Activated T-cell treated with anti-CD3 and anti-CD28 coated beads, Interleukin-2, amount 50 U/mL, for 72 hours (primary cell): ENCODE measurements at places on chromosomes 6 and 20. TPM values are rescaled to one million over a fixed set of nuclear protein-coding genes. Genes with fewer than 3 reads are reported as not detected.
A peak's percentile ranks its signal among the peaks of the same experiment; 100 is the strongest.

DNA sequence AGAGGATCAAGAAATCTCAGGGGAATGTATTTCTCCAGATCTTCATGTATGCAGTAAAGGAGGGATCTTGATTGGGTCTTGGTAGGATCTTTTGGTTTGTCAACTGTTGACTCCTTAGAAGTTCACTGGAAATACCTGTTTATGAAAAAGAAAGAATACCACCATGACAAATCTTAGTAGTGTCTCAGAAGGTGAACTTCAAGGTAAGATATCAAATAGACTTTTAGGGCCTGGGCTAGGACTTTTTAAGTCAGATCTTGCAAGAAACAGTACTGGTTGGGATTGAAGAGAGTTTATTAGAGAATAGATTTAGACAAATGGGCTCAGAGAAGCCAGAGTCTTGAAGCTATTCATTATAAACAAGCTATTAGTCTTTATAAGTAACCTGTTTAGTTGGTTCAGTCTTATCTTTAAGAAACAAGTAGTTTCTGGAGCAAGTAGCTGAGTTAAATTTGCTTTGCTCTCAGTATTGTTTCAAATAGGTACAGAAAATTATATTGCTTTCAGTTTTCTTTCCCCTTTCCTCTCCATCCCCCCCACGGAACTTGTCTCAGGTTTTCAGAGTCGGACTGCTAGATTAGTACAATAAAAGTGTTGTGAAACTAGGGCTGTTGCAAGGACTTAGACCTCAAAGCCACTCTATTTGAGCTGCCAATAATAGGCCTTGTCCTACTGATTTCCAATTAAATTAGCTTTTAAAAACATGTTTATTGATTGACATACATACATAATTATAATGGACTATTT lies 529.1 kb upstream of the CITED2 start:
- H3K27me3 ChIP-seq, result peaks cover 7% of the 10 kb centered on the region
- peak overlapping the region; percentile 1 for H3K4me3 ChIP-seq
- no peak overlapping the region for H3K27ac ChIP-seq
- H3K4me1 ChIP-seq, result no peaks in the 10 kb centered on the region

- no peak overlapping the region for H3K4me3 ChIP-seq
- H3K36me3 ChIP-seq, result no peaks in the 10 kb centered on the region
- no peaks in the 10 kb centered on the region for H3K27me3 ChIP-seq
- peaks cover 9% of the 10 kb centered on the region for H3K4me1 ChIP-seq
- DNase-seq, result no peak
Observed at GRCh38 chr6:156057869-156058268, 602.2 kb upstream of the NOX3 start.

- H3K27ac ChIP-seq, result no peak overlapping the region
- H3K27me3 ChIP-seq, result no peaks in the 10 kb centered on the region
- no peaks in the 10 kb centered on the region for H3K4me1 ChIP-seq
- DNase-seq, result no peak
Observed at GRCh38 chr20:37816726-37817125, 86.2 kb upstream of the VSTM2L start.

- H3K27me3 ChIP-seq, result no peaks in the 10 kb centered on the region
- H3K4me1 ChIP-seq, result no peaks in the 10 kb centered on the region
- no peak overlapping the region for H3K4me3 ChIP-seq
- no peak overlapping the region for H3K27ac ChIP-seq
Observed at GRCh38 chr20:9743871-9744270, 95.0 kb downstream of the PAK5 start.

DNA sequence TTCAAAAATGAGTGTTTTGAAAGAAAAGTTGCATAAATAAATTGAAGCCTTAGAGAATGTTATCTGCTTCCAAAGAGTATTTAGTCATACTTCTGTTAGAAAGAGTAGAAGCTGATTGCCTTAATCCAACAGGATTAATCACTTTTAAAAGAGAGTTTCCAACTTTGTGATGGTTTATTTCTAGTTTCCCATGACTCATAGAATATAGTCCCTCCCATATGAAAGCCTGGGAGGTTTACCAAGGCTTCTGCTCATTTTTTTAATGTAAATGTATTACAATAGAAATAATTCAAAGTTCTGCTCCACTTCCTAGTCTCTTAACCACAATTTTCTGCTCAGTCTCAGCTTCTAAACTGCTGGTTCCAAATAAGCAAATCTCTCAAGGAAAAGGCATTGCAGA lies 118.0 kb upstream of the IRAK1BP1 start:
- H3K27ac ChIP-seq, result no peak overlapping the region
- H3K36me3 ChIP-seq, result no peaks in the 10 kb centered on the region
- H3K27me3 ChIP-seq, result no peaks in the 10 kb centered on the region
- H3K4me3 ChIP-seq, result no peak overlapping the region

The CST9L gene
- total RNA-seq, result not detected

DNA sequence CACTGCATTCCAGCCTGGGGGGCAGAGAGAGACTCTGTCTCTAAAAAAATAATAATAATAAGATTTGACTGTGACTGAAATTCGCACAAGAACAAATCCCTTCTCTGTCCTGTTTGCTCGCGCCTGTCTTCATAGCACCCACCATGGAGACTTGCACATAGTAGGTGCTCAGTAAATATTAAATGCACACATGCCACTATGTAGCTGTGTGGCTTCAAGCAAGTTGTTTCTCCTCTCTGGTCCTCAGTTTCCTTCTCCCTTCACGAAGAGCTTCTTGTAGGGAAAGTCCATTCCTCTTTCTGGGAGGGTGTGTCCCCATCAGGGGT lies 15.4 kb upstream of the PTGIS start:
- H3K27me3 ChIP-seq, result peaks cover 23% of the 10 kb centered on the region
- peaks cover 11% of the 10 kb centered on the region for H3K36me3 ChIP-seq
- peak overlapping the region; percentile 78 for H3K27ac ChIP-seq
- no peak overlapping the region for H3K4me3 ChIP-seq
- peaks cover 15% of the 10 kb centered on the region for H3K4me1 ChIP-seq
- DNase-seq, result no peak

GRCh38 chr6:69487688-69488087 lies 309.1 kb downstream of the LMBRD1 start:
- H3K4me3 ChIP-seq, result no peak overlapping the region
- no peaks in the 10 kb centered on the region for H3K4me1 ChIP-seq
- H3K36me3 ChIP-seq, result no peaks in the 10 kb centered on the region
- DNase-seq, result no peak
- H3K27ac ChIP-seq, result no peak overlapping the region
- no peaks in the 10 kb centered on the region for H3K27me3 ChIP-seq

DNA sequence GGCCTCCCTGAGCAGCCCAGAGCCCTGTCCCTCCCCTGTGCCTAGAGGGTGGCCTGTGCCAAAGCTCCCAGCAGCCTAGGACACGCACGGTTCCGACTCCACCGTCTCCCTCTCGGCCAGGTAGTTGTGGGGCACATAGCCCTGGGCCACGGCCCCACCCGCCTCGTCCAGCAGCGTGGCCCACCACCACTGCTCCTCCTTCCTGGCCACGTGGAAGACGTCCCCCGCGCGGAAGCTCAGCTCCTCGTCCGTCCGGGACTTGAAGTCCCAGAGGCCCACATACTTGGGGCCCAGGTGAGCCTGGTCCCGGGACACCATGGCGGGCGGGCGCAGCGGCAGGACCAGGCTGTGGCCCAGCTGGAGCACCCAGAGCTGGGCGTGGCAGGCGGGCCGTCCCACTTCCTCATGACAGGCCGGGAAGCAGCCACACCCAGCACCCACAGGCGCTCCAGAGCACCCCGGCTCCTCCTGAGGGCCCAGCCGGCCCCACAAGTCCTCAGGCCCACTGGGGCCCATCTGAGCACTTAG lies at the start of gene PTK6:
Gene PTK6 (minus strand): TSS at position 380 of the 528 bp plus-strand sequence. CDS start 62 bp downstream, at position 318.
- H3K36me3 ChIP-seq, result no peaks in the 10 kb centered on the region
- H3K27me3 ChIP-seq, result no peaks in the 10 kb centered on the region
- H3K4me3 ChIP-seq, result peak within 1 kb of the TSS; percentile 68
- peaks cover 11% of the 10 kb centered on the region for H3K4me1 ChIP-seq

DNA sequence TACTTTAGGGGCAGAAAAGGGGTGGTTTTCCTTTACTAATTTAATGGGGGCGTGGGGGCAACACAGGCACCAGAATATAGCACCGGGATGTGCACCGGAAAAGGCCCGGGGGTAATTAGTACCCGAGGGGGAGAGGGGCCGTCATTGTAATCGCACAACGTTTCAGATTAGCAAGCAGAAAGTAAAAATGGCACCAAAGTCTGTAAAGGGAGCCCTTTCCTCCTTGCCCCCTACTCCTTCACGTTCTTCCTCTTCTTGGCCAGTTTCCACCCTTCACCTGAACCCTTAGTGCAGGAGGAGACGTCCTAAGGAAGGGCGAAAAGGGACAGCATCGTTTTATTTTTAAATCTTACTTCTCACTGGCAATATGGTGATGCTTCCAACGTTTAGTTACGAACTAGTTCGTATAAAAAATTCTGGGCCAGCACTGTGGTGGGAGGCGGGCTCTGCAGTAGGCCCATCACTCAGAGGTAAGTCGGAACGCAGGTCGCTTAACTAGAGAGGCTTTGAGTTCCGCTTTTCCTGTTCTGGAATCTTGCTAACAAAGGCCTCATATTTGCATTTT lies 742 bp upstream of the CEP85L start:
- peaks cover 62% of the 10 kb centered on the region for H3K4me1 ChIP-seq
- peak overlapping the region; percentile 95 for H3K4me3 ChIP-seq
- H3K27ac ChIP-seq, result peak overlapping the region; percentile 88
- no peaks in the 10 kb centered on the region for H3K27me3 ChIP-seq
- peaks cover 4% of the 10 kb centered on the region for H3K36me3 ChIP-seq

DNA sequence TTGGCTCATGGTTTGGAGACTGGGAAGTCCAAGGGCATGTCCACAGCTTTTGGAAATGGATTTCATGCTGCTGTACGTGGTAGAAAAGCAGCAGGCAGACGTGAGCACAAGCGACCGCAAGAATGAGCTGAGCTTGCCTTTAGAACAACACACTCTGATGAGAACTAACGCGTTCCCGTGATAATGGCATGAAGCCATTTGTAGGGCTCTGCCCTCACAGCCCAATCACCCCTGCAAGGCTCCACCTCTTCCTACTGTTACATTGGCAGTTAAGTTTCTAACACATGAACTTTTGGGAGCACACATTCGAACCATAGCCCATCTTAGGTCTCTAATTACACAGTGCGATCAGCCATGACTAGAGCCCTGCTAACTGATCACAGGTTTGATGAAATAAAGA lies 107.5 kb upstream of the TMEM170B start:
- H3K4me1 ChIP-seq, result peaks cover 75% of the 10 kb centered on the region
- peaks cover 11% of the 10 kb centered on the region for H3K27me3 ChIP-seq
- no peaks in the 10 kb centered on the region for H3K36me3 ChIP-seq
- no peak overlapping the region for H3K27ac ChIP-seq
- no peak for DNase-seq

GRCh38 chr6:73143551-73143950 lies 81.7 kb downstream of the KHDC1L start:
- no peaks in the 10 kb centered on the region for H3K36me3 ChIP-seq
- no peak for DNase-seq
- peaks cover 6% of the 10 kb centered on the region for H3K4me1 ChIP-seq
- no peaks in the 10 kb centered on the region for H3K27me3 ChIP-seq

The EDN1 gene
- total RNA-seq, result 0.12 TPM

The HACE1 gene
- 22.5 TPM for total RNA-seq

The DUSP15 gene
- total RNA-seq, result not detected

- H3K27me3 ChIP-seq, result peaks cover 7% of the 10 kb centered on the region
- peaks cover 15% of the 10 kb centered on the region for H3K4me1 ChIP-seq
- H3K4me3 ChIP-seq, result no peak overlapping the region
- H3K36me3 ChIP-seq, result peaks cover 10% of the 10 kb centered on the region
Observed at GRCh38 chr20:63446216-63447024, 26.0 kb downstream of the KCNQ2 start.

- H3K4me3 ChIP-seq, result no peak overlapping the region
- H3K36me3 ChIP-seq, result peaks cover 13% of the 10 kb centered on the region
- H3K27me3 ChIP-seq, result no peaks in the 10 kb centered on the region
- DNase-seq, result no peak
Observed at GRCh38 chr6:5566718-5567117, 305.4 kb downstream of the FARS2 start.

GRCh38 chr20:672963-673602 lies 2.5 kb downstream of the SCRT2 start:
- peaks cover 4% of the 10 kb centered on the region for H3K36me3 ChIP-seq
- H3K27me3 ChIP-seq, result peaks cover 57% of the 10 kb centered on the region
- no peak overlapping the region for H3K27ac ChIP-seq
